Parietal lobe (tissue), 2 donors: ENCODE measurements at places on chromosomes 1 and 21. TPM values are rescaled to one million over a fixed set of nuclear protein-coding genes. Genes with fewer than 3 reads are reported as not detected.

ZNF697 gene
- total RNA-seq = 34.7 TPM

SLAMF1 gene
- total RNA-seq = not detected

CD48 gene
- total RNA-seq = not detected

HCN3 gene
- total RNA-seq = 27.2 TPM

MIS18A gene
- total RNA-seq = 5.6 TPM

TMPRSS2 gene
- not detected for total RNA-seq

NMNAT2 gene
- total RNA-seq = 73.2 TPM

SH3BGR gene
- 2.8 TPM for total RNA-seq
